ENCODE measurements at places on chromosomes 4 and X.

- no peak for DNase-seq
Observed at GRCh38 chr4:147368948-147369347, 111.9 kb upstream of the EDNRA start.

- DNase-seq: no peak
Observed at GRCh38 chr4:17939054-17939453, 82.5 kb downstream of the LCORL start.

DNA sequence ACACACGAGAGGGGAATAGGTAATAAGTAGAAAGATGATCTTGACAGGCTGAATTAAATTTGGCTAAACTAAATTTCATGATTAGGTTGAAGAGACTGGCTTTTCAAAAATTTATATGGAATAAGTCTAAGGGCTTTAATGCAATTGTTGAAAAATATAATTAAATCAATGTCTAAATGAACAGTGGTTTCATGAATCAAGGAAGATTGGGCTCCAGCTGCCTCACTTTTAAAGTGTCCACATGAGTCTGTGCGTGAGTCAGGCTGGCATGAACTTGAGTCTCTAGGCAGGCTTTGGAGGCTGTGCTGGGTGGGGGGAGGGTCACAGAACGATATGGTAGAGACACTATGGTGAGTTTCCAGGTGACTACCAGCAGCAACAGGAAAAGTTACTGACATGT is 111.9 kb downstream of the SORBS2 start:
- no peak for DNase-seq

GRCh38 chrX:108582151-108582550 is 142.5 kb downstream of the COL4A5 start:
- no peak for DNase-seq

DNA sequence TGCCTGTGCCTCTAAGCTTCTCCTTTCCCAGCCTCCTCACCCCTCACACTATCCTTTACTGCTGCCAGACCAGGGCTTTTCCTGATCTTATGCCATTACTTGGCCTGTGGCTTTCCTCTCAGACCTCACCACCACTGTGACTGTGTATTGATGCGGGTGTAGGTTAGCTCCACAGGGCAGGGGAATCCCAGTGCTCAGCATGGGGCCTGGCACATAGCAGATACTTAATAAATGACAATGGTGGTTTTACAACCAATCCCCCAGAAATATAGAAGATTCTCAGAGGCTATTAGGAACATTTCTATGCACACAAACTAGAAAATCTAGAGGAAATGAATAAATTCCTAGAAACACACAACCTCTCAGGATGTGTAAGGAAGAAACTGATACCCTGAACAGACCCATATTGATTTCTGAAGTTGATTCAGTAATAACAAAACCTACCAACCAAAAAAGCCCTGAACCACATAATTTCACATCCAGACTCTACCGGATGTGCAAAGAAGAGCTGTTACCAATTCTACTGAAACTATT is 129.6 kb upstream of the QRFPR start:
- DNase-seq: no peak

GRCh38 chr4:105989485-105990242 is 94.4 kb downstream of the NPNT start:
- DNase-seq: no peak

GRCh38 chr4:53004497-53005148 is 142.5 kb downstream of the RASL11B start:
- no peak for DNase-seq

DNA sequence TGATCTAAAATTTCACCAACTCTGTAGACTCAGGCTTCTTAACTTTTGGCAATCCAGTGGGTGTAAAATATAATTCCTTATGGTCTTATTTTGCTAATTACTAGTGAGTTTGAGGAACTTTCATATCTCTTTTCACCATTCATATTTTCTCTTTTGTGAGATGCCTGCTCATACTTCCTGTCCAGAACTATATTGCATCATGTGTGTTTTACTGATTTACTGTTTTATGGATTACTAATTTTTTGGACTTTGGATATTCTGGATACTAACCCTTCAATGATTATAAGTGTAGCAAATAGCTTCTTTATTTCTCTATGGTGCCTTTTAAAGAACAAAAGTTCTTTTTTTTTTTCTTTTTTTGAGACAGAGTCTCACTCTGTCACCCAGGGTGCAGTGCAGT is 20.6 kb downstream of the GSX2 start:
- DNase-seq: no peak

- no peak for DNase-seq
Observed at GRCh38 chr4:43864616-43865146, 583.9 kb downstream of the KCTD8 start.

DNA sequence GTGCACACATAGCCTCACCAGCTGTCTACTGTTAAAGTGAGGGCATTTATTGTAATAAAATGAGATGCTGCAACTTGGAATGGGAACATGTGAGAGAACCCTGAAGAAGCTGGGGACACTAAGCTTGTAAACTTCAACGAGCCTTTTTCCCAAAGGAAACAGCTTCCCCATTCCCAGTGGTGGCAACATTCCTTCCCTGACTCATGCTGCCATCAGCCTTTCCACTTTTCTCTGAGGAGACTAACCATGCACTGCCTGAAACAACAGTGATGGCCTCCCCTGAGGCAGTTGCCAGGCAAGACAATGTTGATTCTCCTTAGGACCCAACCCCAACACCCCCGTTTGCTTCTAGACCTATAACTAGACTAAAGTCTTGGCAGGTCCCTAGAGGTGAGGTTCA is 928.3 kb downstream of the GLUD2 start:
- no peak for DNase-seq

DNA sequence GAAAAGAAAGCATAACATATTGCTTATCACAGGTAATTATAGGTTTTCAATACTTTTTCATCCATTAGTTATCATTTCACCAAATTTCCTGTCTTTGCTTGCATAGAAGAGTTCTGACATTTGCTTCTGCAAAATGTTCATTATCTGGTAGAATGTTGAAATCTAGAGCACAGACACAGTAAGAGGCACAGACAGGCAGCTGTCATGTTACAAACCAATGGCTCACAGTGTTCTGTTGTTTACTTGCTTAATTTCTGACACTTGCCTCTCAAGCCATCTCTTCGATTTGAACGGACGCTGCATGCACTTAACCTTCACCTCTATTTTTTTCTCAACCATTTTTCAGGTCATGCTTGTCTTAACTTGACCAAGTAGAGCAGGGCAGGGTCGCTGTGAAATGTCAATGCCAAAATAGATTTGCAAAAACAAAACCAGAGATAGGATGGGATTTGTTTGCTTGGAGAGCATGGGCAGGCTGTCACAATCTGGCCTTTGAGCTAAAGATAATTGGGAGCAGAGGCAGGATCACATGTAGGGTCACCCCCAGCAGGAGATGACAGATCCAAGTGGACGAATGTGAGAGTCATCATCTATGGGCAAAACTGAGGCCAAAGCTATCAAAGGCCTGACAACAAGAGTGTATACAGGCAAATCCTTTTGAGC is 292.3 kb downstream of the SMARCA1 start:
- no peak for DNase-seq

- no peak for DNase-seq
Observed at GRCh38 chrX:80667967-80668366, 141.7 kb downstream of the BRWD3 start.

GRCh38 chrX:17990532-17990931 is 129.4 kb upstream of the RAI2 start:
- no peak for DNase-seq

DNA sequence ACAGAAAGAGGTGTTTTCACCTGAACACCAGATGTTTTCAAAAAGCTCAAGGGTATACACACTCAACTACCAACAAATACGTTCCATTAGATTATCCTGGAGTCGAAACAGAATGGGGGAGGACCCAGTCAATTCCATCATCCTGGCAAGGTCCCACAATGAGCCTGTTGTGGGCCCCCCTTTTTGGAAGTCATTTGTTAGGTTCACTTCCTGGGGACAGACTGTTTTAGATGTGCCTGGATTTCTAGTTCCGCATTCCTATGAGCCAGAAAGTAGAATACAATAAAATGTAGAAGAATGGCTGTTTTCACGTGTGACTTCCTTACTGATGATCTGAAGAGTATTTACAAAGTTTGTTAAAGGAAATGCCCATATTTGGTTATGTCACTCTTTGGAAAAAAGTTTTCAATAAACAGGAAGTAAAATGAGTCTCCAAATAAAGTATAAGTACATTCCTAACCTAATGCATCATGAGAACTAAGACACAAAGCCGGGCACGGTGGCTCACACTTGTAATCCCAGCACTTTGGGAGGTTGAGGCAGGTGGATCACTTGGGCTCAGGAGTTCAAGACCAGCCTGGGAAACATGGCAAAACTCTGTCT is 192.5 kb downstream of the MAML3 start:
- DNase-seq: no peak

DNA sequence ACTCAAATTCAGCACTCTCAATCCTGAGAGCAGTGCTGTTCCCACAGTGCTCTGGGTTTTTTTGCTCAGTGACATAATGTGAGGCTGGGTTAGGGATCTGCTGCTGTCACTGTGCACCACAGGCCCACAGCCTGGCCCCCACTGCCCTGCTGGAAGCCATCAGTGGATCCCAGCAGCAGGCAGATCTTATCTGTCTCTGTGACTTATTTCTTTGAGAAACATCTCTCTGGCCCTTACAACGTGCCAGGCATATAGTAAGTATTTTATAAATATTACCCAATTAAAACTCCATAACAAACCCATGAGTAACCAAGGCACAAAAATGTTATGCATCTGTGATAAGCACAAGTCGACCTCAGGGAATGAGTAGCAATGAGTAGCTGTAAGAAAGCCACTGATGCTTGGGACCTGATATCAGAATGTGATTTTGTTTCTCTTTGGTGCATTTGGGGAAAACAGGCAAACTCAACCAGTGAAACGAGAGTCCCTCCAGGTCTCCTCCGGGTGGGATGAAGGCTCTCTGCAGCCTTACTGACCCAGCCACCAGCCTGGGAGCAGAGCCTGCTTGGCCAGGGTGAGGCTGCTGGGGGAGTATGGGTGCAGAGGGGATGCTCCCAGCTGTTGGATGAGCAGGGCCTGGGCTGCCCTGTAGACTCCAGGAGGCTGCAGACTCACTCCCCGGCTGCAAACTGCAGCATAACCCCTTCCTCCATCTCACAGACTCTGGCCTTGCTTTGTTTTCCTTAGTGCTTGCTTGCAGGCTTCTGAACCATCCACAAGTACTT is 172.7 kb upstream of the LNX1 start:
- no peak for DNase-seq

DNA sequence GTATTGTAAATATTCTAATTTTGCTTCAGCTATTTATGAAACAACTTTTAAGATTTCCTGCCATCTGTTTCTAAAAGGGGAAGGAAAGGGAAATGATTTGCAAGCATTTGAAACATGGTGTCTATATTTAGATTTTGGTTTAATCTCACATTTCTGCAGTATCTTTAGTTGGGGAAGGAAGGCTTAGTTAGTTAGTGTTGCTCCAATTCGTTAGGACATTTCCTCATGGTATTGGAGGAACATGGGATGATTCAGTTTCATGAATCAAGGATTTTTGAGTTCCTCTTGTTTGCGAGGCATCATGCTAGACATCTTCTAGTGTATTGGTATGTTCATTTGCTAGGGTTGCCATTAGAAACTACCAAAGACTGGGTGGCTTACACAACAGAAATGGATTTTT is 20.5 kb upstream of the TMEM192 start:
- DNase-seq: no peak

- DNase-seq: no peak
Observed at GRCh38 chr4:85741921-85742591, 267.1 kb downstream of the ARHGAP24 start.

DNA sequence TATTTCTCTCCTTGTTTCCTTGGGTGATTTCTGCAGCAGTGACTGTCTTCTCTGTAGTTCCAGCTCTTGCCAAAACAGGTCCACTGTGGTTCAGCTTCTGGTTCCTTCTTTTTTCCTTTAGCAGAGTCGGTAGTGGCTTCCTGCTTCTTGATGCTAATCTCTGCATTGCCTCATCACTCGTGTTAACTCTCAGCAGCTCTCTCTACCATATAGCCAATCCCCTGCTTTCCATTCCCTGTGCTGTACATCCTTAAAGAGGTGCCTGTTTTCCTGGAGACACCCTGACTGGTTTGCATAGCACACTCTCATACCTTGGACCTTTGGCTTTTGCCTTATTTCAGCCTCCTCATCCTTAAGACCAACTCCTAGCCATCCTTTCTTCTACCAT is 191.2 kb upstream of the LNX1 start:
- no peak for DNase-seq

- DNase-seq: no peak
Observed at GRCh38 chr4:26015133-26015651, 101.2 kb downstream of the SMIM20 start.

GRCh38 chr4:169079942-169080827 is 70.1 kb upstream of the CBR4 start:
- no peak for DNase-seq

DNA sequence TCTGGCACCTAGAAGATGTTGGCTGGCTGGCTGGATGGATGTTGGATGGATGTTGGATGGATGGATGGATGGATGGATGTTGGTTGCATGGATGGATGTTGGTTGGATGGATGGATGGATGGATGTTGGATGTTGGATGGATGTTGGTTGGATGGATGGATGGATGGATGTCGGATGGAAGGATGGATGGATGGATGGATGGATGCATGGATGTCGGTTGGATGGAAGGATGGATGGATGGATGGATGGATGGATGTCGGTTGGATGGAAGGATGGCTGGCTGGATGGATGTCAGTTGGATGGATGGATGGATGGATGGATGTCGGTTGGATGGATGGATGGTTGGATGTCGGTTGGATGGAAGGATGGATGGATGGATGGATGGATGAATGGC is 96.7 kb downstream of the PSAPL1 start:
- no peak for DNase-seq

DNA sequence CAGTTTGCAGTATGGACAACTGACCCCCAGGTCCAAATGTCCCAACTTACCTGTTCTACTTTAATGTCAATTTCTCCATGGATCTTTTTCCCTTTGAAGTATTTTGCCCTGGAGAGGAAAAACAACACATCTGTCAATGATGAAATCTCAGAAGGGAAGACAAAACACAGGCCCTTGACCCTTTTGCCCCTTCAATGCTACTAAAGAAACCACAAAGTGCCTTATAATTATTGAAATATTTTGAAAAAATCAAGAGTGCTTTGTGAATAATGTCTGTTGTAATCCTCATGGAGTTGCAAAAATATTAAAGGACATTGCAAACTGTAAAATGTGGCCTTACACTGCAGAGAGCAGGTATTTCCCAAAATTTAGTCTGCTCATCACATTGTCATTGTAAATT is 12.6 kb downstream of the SYN1 start:
- no peak for DNase-seq

DNA sequence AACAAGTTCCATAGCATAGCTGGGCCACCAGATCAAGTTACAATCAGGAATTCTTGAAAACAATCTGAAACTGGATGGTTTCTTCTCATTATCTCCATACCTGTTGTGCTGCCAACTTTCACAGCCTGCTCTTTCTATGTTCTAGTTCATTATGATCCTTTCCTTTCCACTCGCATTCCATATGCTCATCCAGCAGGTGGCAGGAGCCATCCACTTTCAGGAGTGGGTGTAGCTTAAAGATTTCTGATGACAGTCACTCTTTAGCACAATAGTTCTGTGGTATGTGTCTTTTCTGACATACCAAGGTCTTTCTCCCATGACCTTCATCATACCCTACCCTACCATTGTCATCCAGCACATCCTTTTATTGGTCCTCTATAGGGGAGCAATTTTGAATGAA is 46.4 kb downstream of the PAGE2 start:
- DNase-seq: no peak

Measured in activated effector memory CD4-positive, alpha-beta T cell treated with Interleukin-2 at 50 U/mL for 16 hours (primary cell).